Gastrocnemius medialis (tissue), 4 donors: ENCODE measurements at places on chromosomes 6 and 20. TPM values are rescaled to one million over a fixed set of nuclear protein-coding genes. Genes with fewer than 3 reads are reported as not detected.

The LY6G6C gene
- total RNA-seq = not detected

The CASS4 gene
- total RNA-seq = 0.86 TPM

The TFAP2A gene
- total RNA-seq = not detected

The GPR6 gene
- not detected for total RNA-seq

The PKIB gene
- 1.0 TPM for total RNA-seq

The SNAP25 gene
- total RNA-seq = 0.23 TPM

- no peak for DNase-seq
Observed at GRCh38 chr20:13002251-13002650, 6.5 kb upstream of the SPTLC3 start.

- DNase-seq = no peak
Observed at GRCh38 chr6:179340-179950, 112.8 kb upstream of the DUSP22 start.

GRCh38 chr6:136726837-136727557, 65.3 kb downstream of the MAP3K5 start:
- DNase-seq = no peak

GRCh38 chr6:15269011-15269410, 23.1 kb downstream of the JARID2 start:
- no peak for DNase-seq

DNA sequence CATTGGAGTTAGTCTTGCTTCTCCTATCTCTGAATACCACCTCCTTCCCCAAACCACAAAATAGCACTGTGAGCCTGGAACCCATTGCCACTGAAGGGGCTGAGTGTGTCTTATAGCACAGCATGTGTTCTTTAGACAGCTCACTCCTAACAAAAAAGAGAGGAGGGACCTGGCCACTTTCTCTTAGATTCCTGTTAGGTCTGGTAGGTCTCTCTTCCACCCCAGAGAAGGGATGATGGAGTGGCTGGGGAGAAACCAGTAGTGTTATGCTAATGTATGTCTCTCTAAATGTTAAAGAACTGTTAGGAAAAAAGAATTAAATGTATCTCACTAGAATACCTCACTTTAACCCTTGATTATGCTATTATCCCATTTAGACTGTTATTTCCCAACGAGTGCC, 340.3 kb downstream of the EPHA7 start:
- DNase-seq = no peak

GRCh38 chr6:123677897-123678296, 41.1 kb upstream of the TRDN start:
- peak; percentile 73 for DNase-seq

DNA sequence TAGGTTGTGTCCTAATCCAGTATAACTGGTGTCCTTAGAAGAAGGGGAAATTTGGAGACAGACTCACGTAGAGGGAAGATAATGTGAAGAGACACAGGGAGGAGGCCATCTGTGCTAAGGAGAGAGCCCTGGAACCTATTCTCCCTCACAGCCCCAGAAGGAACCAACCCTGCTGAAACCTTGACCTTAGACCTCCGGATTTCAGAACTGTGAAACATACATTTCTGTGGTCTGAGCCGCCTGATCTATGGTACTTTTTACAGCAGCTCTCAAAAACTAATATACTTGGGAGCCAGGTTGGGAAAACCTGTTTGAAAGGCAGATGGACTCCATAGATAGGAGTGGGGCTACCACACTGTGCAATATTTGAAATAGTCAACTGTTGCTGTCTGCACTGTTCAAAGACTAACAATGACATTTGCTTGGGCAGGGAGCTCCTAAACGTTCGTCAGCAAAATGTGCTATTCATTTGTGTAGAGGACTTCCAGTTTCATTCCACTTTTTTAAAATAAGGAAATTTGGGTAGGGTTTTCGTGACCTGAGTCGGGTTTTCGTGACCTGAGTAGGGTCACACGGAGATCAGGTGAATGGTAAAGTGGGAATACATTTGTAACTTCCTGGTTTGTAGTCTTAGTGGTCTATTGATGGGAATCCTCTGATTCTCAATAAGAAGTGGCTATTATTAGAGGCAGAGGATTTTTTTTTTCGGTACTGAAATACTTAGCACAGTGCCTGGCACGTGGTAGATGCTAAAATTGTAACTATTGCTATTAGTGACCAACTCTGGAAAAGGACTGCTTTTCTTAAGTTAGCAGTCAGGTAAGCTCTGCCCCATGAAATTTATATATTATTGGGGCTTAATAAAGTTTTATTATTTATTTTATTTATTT, 11.4 kb downstream of the TAGAP start:
- DNase-seq = no peak

DNA sequence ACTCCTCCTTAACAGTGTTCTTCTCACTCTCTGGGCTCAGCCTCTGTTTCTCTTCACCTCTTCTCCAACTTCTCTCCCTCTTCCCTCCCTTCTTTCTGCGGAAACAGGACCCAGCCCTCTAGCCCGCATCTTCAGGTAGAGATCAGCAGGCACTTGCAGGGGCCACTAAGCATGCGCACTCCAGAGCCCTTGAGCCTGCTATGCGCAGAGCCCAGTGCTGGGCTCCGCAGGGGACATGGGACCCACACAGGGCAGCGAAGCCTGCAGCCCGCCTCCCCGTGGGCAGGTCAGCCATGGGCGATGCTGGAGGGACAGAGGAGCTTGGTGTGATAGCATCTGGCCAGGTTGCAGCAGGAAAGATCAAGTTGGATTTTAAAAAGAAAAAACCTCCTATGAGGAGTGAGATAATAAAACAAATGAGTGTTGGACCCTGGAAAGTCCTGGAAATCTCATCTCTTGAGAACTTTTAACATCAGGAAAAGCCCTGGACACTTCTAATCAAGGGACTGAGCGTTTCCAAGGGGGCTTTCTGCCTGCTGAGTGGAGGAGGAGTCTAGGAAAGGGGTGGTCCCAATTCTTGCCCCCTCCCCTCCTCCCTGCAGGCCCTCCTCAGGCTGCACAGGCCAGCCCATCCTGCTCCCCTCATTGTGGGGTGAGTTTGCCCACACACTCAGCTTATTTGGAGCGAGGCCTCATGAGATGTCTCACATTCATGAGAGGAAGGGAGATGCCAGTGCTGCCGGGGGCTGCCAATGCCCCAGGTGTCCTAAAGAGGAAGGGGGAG, 71.9 kb downstream of the MDGA1 start:
- no peak for DNase-seq

DNA sequence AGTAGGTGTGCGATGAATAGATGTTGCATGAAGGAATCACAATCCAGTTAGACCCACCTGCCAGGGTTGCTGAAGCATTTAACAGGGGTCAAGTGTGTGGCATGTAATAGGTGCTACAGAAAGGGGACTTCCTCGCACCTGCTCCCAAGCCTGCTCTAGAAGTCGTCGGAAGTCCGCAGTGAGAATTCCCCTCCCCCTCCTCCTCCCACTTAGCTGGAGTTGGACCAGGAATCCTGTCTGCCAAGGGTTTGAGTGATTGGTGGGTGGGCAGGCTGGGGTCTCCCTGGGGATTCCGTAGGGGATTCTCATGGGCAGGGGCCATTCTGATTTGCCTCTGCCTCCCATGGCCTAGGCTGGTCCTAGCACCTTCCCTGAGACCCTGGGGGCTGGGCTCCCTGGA, 10.3 kb downstream of the SCRT2 start:
- no peak for DNase-seq

DNA sequence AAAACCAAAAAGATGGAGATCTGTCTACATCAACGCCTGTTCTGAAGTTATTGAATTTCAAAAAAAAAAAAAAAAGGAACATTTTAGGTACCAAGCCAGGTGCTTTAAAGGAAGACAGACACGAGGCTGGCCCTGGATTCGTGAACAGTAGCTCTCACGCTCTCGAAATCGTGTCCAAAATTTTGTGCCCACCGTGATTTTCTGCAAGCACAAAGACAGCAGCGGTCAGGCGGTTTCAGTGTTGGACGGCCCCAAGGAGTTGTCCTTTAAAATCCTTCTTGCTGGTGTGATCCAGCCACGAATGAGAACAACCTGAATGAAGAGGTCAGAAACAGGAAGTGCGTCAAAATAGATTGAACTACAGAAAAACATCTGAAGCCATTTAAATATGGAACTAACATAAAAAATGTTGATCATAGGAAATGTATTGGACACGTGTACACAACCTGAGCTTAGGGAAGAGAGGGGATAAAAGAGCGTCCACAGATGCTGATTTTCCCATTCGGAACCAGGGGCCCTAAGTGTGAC, 78.2 kb downstream of the THBS2 start:
- no peak for DNase-seq
